ENCODE measurements at places on chromosomes 3 and 15. TPM values are rescaled to one million over a fixed set of nuclear protein-coding genes. Genes with fewer than 3 reads are reported as not detected.
A peak's percentile ranks its signal among the peaks of the same experiment; 100 is the strongest.

TRPM1 gene
- not detected for total RNA-seq

- DNase-seq: no peak
Measured at GRCh38 chr15:80380154-80380553, 24.0 kb upstream of the ARNT2 start.

DNA sequence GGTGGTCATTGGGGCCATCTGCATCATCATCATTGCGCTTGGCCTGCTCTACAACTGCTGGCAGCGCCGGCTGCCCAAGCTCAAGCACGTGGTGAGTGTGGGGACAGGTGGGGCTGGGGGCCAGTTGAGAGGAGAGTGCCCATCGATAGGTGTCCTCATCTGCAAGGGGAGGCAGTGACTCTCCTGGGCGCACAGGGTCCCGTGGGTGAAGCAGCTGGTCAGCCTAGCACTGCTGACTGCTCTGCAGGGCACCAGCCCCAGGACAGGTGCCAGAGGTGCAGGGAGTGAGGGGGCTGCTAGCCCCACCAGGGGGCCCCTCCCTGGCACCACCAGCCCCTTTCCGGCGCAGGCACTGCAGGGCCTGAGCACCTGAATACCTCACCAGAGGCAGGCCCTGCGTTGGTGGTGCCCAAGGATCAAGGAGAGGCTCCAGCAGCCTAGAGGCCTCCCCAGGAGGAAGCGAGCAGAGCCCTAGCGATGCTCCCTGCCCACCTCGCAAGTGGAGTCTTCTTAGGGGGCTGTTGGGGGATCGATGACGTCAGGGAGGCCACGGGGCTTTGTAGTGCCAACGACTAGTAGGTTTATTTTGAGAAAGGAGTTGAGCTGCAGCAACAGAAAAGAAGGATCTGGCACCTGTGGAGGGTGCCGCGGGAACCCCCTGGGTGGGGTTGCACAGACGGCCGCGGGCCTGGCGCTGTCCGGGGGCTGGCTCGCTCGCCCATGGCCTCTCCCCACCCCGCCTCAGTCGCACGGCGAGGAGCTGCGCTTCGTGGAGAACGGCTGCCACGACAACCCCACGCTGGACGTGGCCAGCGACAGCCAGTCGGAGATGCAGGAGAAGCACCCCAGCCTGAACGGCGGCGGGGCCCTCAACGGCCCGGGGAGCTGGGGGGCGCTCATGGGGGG lies 976 bp upstream of the ABTB1 start:
- DNase-seq: no peak

GRCh38 chr3:20194793-20195460 lies 8.9 kb upstream of the SGO1 start:
- DNase-seq: no peak

GRCh38 chr3:73294537-73294936 lies 233.1 kb downstream of the EBLN2 start:
- no peak for DNase-seq

DNA sequence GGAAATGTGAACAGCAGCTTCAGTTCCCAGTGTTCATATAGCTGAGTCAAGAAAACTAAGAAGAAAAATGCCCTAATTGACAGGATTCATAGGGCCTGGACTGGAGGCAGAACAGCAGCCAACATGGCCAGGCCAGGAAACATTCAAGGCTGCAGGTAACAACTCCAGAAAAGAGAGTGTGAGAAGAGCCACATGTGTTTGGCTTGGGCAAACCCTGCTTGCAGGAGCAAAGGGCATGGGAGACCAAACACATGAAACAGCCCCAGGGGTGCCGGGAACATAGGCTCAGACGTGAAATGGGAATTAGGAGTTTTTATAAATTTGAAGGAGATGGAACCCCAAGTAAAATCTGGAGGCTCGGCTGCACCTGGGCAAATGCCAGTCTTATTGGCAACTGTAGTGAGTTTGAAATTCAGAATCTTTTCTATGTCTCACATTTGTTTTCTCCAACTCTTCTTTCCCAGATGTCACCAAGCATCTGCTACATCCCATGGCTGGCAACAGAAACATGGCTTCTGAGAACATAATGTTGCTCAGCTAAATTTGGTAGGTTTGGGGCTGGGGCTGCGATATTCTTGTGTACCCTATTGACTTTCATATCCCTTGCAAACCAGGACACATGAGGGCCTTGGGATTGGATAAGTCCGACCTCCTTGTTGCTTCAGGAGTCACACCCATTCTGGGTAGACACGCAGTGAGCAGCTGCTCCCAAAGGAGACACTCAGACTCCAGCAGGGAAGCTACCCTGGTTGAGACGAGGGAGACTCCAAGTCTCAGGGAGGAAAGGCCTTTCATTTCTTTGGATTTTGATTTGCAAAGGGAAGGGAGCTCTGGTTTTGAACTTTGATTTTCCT lies 98.9 kb upstream of the CLSTN2 start:
- no peak for DNase-seq

DNA sequence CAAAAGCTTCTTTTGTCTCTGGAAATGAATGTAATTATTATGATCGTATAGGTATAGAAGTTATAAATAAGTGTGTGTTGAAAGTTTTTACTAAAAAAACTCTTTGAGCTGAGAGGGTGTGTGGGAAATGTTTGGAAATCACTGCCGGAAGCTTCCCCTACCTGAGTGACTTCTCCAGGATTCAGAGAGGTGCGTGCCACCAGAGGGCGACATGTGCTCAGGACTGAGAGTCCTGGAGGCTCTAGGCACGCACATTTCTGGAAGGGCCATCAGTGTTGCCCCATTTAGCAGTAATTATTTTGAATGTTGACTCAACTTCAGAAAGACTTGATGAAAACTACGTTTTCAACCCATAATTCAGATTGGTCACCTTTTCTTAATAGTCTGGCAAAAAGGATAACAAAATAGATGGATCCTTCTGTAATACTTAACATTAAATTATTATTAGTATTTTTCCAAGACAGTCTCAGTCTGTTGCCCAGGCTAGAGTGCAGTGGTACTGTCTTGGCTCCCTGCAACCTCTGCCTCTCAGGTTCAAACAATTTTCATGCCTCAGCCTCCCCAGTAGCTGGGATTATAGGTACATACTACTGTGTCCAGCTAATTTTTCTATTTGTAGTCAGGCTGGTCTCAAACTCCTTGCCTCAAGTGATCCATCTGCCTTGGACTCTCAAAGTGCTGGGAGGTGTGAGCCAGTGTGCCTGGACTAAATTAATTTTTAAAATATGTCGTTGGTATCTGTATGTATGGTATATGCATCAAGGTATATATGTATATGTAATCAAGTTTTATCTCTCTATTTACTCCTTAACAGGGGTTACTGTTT lies 34.5 kb downstream of the GPR171 start:
- peak; percentile 23 for DNase-seq

GRCh38 chr3:81651139-81651538 lies 110.3 kb downstream of the GBE1 start:
- DNase-seq: no peak

GOLGA6L7 gene
- total RNA-seq: not detected

- no peak for DNase-seq
Measured at GRCh38 chr3:53716998-53717397, 129.2 kb downstream of the CHDH start.

SKOR1 gene
- total RNA-seq: not detected

KCNMB3 gene
- total RNA-seq: 0.63 TPM

GRCh38 chr3:141237701-141238521 lies 6.3 kb downstream of the PXYLP1 start:
- DNase-seq: peak; percentile 36

DNA sequence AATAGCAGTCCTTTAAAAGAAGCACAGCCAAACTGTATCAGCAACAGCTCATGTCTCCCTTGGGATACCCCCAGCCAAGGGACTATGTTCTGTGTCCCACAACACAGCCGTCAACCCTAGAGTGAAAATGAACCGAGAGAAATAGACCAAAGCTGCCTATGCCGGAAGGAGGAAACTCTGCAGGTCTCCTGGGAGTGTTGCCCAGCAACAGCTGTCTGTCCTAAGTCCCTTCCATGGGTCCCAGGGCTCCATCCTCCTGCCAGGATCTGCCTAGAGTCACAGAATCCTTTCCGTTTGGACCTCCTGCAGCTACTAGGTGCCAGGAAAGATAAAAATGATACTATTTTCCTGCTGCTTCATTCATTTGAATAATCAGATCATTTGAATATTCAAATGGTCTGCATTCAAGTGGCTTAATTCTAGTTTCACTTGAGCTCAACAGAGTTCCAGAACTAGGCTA lies 53.1 kb downstream of the TRANK1 start:
- DNase-seq: no peak

Measured in LHCN-M2 (cell line).